ENCODE measurements at places on chromosomes 6 and 20.
A peak's percentile ranks its signal among the peaks of the same experiment; 100 is the strongest.

- no peak for DNase-seq
Measured at GRCh38 chr6:12137480-12137879, 125.4 kb downstream of the HIVEP1 start.

- no peak for DNase-seq
Measured at GRCh38 chr6:146542881-146543210, 787 bp upstream of the RAB32 start.

DNA sequence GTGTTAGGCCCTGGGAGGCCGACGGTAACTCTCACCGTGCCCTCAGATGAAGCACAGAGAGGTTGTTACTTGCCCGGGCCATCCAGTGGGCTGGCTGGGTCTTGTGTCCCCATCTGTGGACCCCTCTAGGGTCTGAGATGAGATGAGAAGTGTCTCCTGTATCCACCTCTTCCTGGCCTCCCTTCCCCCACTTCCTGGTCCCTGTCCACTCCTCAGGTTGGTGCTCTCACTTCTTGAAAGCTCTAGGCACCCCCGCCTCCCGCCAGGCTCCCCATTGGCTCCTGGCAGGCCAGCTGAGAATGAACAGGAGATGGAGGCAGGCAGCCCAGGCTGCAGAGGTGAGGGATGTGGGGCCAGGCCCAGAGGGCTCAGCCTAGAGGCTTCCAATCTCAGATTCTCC, 1.5 kb downstream of the MMP24OS start:
- DNase-seq = no peak

GRCh38 chr6:24613361-24614042, 32.5 kb downstream of the KIAA0319 start:
- no peak for DNase-seq

DNA sequence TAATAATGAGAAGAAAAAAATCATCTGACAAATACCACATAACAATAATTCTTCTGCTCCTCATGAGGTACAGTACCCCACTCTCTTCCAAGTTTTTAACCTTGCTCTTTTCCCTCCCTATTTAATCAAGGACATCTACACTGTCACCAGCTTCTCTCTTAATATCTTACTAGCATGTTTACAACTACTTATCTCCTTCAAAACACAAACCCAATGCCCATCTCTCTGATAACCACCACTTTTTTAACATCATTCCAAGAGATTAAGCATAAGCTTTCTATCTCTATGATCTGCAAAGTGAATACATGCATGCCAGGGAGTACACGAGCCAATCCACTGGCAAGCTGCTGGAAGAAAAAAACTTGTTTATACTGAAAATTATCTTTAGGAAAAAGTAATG, 10.3 kb downstream of the CEP85L start:
- no peak for DNase-seq

- DNase-seq = no peak
Measured at GRCh38 chr6:25280344-25281074, 1.3 kb downstream of the CARMIL1 start.

DNA sequence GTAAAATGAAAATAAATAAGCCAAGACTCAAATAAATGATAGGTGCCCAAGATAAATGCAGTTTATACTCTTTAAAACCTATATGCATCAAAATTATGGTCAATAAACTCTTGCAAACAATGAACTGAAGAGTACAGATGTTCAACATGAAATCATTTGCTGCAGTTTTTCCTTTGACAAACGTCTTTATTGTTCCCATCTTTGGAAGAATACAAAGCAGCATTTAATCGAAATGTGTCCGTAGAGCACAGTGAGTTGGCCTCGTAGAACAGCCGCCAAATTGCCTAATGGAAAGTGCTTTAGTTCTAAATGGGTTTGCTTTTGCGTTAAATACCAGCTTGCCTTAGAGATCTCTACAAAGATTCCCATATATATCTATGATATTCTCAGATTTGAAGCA, 447.4 kb downstream of the PKHD1 start:
- no peak for DNase-seq

DNA sequence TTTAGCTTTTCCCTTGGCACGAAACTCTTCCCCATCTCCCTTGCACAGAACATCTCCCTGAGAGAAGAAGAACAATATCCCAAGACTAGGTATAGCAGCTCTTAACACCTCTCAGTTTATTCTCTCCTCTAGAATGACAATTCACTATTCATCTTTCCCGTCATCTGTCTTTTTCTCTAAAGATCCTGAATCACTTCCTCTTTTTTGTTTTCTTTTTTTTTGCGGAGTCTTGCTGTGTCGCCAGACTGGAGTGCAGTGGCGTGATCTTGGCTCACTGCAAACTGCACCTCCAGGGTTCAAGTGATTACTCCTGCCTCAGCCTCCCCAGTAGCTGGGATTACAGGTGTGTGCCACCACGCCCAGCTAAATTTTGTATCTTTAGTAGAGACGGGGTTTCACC, 574.4 kb upstream of the MAP3K7 start:
- no peak for DNase-seq

GRCh38 chr6:81878479-81878878, 126.0 kb upstream of the TENT5A start:
- DNase-seq = no peak

DNA sequence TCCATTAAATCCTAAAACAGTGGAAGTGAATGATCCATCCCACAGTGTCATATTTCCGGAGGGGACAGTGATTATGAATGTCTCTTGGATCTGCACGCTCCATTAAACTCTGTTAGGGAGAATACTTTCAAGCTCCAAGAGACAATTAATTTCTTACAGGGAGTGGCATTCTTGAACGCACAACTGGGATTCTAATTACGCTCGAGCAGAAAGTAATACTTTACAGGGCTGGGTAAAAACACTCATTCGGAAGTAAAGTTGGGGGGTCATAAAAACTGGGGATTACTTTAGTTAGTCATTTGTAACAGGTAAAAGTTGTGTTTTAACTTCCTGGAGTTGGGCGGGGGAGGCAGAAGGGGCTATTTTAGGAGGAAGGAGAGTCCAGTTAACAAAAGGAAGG, 151.8 kb downstream of the ZFP64 start:
- DNase-seq = no peak

DNA sequence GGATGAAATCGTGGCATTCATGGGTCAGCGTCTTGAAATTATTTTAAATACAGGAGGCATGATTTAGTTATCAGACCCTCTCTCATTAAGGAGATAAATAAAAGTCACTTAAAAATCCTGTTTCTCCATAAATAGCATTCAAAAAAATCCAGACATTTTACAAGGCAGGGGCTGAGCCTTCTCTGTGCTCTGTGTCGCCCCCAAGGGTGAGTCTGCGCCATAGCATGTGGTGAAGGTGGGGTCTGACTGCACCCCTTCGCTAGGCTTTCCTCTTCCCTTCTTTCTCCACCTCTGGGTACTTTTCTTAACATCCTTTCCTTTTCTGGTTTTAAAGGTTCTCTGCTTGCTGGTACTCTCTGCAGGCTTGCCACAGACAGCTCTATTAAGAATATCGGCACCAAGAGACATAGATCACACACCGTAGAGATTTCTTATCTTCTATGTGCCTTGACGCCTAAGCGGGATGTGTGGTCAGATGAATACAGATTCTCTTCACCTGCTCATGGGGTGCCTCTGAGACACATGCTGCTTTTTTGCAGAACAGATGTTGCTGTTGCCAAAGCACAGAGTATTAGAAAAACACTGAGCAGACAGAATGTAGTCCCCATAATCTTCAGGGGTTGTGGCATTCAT, 20.1 kb upstream of the FAM209A start:
- peak; percentile 9 for DNase-seq

GRCh38 chr20:56418385-56418861, 6.4 kb downstream of the CASS4 start:
- DNase-seq = no peak

GRCh38 chr6:27867945-27868300, 44.3 kb downstream of the OR2B2 start:
- DNase-seq = no peak

- DNase-seq = no peak
Measured at GRCh38 chr6:14655201-14656061, 537.9 kb downstream of the CD83 start.

DNA sequence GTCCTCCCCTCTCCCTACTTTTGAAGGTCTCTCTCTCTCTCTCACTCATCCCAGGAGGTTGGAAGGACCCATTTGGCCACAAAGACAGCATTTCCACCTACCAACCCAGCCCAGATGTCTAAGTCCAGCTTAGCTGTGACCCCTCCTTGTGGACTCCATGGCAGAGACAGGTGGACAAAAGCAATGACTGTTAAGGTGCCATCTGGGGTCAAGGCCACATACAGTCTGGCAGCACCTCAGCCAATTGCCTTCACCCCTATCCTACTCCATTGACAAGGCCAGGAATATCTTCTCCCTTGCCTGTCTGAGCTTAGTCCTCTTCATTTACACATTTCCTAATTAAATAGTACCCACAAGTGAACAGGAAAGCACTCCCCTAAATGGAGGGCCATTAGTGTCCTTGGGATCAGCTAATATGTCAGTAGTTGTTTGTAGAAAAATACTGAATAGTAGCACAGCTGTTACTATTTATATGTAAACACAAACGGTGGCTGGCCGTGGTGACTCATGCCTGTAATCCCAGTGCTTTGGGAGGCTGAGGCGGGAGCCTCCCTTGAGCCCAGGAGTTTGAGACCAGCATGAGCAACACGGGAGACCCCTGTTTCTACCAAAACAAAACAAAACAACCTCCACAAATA, 28.8 kb downstream of the GCM1 start:
- no peak for DNase-seq

GRCh38 chr20:64098471-64099013, 8.8 kb downstream of the NPBWR2 start:
- DNase-seq = no peak

DNA sequence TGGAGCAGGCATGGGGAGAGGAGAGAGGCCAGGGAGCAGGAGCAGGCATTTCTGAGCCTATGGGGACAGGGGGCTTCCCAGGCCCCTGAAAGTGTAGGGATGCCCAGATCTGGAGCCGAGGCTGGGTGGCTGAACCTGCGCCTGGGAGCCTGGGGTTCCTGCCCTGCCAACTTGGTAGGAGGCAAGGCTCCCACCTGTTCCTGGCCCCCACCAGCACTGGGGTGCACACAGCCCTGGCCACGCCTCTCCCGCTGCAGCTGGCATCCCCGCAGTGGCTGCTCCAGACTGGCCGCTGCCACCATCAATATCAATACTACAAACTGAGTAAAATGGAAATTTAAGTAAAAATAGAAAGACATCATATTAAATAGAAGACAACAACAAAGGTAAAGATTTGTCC, 684.9 kb upstream of the MAP3K7 start:
- no peak for DNase-seq

GRCh38 chr20:33993576-33994221, at the start of gene RALY:
TSS of gene RALY (plus strand) at chr20:33993911. CDS start at chr20:34072075, 78,164 bp downstream.
- peak; percentile 92 for DNase-seq

DNA sequence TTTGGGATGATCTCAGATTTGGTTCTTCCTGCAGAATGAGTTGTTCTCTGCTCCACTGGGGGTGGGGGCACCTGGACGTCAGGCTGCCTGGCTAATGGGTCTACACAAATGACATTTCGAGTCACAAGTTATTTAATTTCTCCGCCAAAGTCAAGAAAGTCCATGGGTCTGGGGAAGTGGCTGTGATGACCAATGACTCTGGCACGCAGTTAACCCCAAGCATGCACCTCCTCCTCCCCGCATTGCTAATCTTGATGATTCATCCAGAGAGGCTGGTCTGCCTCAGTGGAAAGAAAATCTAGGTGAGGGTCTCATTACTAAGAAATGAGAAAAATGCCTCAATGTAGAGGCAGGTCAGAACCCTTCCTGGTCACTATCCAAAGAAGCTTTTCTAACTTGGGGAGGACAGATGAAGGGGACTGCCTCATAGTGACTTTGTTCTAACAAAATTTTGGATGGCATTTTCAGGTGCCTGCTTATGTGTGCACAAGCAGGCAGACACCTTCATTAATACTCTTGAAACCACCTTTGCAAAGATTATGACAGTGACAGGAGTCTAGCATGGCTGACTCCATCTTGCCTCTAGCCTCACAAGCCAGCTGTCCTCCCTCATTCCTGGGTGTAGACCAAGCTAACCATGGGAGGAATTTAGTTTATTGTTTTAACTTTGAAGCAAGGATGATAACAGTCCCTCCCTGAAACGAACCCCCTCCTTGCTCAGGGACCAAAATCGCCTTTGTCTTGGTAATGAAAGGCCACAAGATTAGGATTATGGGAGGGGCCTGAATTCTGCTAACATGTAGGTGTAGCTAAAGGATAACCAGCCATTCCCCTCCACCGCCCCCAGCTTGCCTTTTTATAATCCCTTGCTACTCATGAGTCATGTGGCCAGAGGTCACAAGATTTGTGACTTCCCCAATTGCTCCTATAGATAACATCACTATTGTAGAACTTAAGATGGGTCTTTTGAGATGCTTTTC, 98.6 kb upstream of the MRPS10 start:
- no peak for DNase-seq

- no peak for DNase-seq
Measured at GRCh38 chr6:71446057-71446456, 157.4 kb downstream of the OGFRL1 start.

- DNase-seq = no peak
Measured at GRCh38 chr20:25195962-25196785, 662 bp downstream of the ENTPD6 start.

DNA sequence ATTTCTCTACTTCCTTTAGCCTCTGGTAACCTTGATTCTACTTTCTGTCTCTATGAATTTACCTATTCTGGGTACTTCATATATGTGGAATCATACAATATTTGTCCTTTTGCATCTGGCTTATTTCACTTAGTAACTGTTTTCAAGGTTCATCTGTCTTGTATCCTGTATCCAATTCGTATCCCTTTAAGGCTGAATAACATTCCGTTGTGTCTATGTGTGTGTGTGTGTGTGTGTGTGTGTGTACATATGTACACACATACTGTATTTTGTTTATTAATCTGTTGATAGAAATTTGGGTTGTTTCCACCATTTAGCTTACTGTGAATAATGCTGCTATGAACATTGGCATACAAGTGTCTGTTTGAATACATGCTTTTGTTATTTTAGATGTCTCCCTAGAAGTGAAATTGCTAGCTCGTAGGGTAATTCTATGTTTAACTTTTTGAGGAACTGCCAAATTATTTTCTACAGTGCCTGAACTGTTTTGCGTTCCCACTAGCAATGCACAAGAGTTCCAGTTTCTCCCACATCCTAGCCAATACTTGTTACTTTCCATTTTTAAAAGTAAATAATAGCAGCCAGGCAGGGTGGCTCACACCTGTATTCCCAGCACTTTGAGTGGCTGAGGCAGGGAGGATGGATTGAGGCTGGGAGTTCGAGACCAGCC, 17.7 kb downstream of the SENP6 start:
- DNase-seq = no peak

DNA sequence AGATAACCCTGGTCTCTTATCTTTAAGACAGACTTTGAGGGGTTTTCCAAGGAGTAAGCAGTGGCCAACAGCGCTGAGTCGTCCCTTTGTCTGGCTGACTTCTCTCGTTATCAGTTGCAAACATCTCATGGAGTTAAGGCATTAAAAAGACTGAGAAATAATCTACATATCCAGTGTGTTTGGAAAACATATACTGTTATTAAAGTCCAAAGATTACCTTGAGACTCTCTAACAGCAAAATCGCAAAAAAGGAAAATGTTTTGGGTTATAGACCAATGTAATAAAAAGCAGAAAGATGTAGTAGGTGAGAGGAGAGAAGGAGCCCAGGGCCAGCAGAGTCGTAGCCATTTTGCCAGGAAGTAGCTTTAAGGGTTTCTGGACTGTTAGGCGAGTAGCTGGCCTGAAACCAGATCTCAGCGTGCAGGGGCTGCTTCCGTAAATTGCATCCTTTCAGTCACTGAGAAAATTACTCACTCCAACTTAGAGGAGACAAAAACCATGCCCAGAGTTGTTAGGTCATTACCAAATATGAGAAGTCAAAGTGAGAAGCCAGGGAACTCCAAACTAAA, 24.6 kb downstream of the MYLK4 start:
- no peak for DNase-seq

GRCh38 chr20:56809668-56810067, 180.6 kb downstream of the TFAP2C start:
- no peak for DNase-seq

- DNase-seq = no peak
Measured at GRCh38 chr20:57379263-57379647, 11.9 kb upstream of the RBM38 start.

Data from activated T-helper 2 cell treated with anti-CD3 and anti-CD28 coated beads, Interferon-gamma antibody, Interleukin-2, Interleukin-4, amounts not matched to agents 10 μg/mL and 5 μg/mL and 100 μg/mL, durations not matched to agents 14 hours and 24 hours and 36 hours (primary cell).